Smooth muscle cell of bladder (primary cell): ENCODE measurements at places on chromosomes 7 and 10. TPM values are rescaled to one million over a fixed set of nuclear protein-coding genes. Genes with fewer than 3 reads are reported as not detected.

Gene TRPV6
- not detected in 2 replicates for total RNA-seq

Gene PHKG1
- 0.43 and 0.55 TPM in 2 replicates for total RNA-seq

Gene GPR158
- 0.14 and 0.18 TPM in 2 replicates for total RNA-seq

Gene CTTNBP2
- total RNA-seq, result 0.28 and 2.3 TPM in 2 replicates

Gene EPHA1
- total RNA-seq, result 0.09 and 0.14 TPM in 2 replicates

Gene C10orf62
- 0.14 TPM in 1 of 2 replicates, not detected in the other for total RNA-seq

Gene ABCA13
- total RNA-seq, result 0.55 and 1.4 TPM in 2 replicates

Gene LARP4B
- total RNA-seq, result 19.5 and 25.3 TPM in 2 replicates

Gene SRRM3
- total RNA-seq, result 1.1 and 2.0 TPM in 2 replicates

Gene SLC29A4
- total RNA-seq, result 3.8 and 5.7 TPM in 2 replicates

Gene KDM7A
- total RNA-seq, result 4.8 and 5.7 TPM in 2 replicates

Gene ITPRID1
- total RNA-seq, result not detected in 2 replicates

Gene DRGX
- total RNA-seq, result not detected in 2 replicates

Gene PALS2
- 24.9 and 49.8 TPM in 2 replicates for total RNA-seq

Gene HPSE2
- under 0.01 TPM in 1 of 2 replicates, not detected in the other for total RNA-seq

Gene IFIT1B
- total RNA-seq, result not detected in 2 replicates

Gene HECW1
- 3.1 and 3.8 TPM in 2 replicates for total RNA-seq

Gene NME8
- not detected in 2 replicates for total RNA-seq

Gene ARID5B
- total RNA-seq, result 72.1 and 84.9 TPM in 2 replicates

Gene PTPN20
- total RNA-seq, result 0.14 and 1.5 TPM in 2 replicates

Gene RBP3
- total RNA-seq, result under 0.01 TPM in 1 of 2 replicates, not detected in the other

Gene MKLN1
- total RNA-seq, result 30.6 and 38.9 TPM in 2 replicates

Gene UCN3
- total RNA-seq, result not detected in 2 replicates
